ENCODE measurements at places on chromosomes 13 and 19. TPM values are rescaled to one million over a fixed set of nuclear protein-coding genes. Genes with fewer than 3 reads are reported as not detected.

The KLK3 gene
- total RNA-seq = not detected

The ZNF610 gene
- 1.8 TPM for total RNA-seq

The LILRB3 gene
- total RNA-seq = not detected

The ZNF568 gene
- 5.5 TPM for total RNA-seq

The PLPP2 gene
- 18.6 TPM for total RNA-seq

The ZNF649 gene
- 4.0 TPM for total RNA-seq

The C1QTNF9 gene
- total RNA-seq = not detected

The ZNF418 gene
- total RNA-seq = 1.2 TPM
